CD8-positive, alpha-beta memory T cell (primary cell): ENCODE measurements at places on chromosomes 5 and 9.

DNA sequence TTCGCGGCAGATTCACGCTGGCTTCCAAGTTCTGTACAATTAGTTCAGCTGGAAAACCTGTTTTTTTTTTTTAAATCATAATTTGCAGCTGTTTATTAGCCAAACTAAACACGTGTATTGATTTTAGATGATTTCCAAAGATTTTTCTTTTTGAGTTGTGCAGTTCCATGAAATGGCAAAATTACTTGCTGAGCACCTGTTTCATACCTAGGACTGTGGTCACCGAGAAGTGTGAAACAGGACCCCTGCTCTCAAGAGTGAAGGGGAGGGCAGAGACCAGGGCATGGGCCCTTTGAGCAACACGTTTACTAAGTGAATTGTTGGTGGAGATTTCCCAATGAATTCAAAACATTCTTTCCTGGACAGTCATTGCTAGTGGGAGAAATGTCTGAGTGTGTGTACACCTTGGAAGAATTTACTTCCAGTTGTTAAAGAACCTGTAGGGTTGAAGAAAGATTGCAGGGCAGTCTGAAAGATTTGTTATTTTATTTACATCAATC is 688 bp downstream of the SNX24 start:
- no peak for DNase-seq

GRCh38 chr5:73266925-73267765 is 94.2 kb downstream of the TMEM174 start:
- DNase-seq: no peak

- DNase-seq: no peak
Measured at GRCh38 chr9:88724331-88724730, 189.4 kb downstream of the NXNL2 start.

- DNase-seq: no peak
Measured at GRCh38 chr9:115155037-115155436, 37.1 kb upstream of the TNC start.

- DNase-seq: no peak
Measured at GRCh38 chr5:135034963-135035677, 1.1 kb upstream of the PITX1 start.

DNA sequence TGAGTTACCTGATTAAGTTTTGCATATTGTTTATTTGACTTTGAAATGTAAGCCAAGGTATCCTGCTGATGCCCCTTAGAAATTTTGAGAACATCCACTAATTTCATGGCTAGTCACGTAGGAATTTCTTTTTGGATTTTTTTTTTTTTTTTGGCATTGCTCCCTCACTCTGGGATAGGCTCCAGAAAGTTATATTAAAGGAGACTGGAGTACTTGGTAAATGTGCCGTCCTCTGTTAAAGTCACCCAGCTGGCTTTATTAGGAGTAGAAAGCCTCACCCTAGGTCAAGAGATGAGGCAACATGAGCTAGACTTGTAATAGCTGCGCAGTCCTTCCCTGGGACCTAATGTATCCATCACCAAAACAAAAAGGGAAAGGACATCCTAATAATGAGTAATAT is 3.1 kb downstream of the KCTD16 start:
- DNase-seq: no peak
